ENCODE measurements at places on chromosomes 12 and 14.

DNA sequence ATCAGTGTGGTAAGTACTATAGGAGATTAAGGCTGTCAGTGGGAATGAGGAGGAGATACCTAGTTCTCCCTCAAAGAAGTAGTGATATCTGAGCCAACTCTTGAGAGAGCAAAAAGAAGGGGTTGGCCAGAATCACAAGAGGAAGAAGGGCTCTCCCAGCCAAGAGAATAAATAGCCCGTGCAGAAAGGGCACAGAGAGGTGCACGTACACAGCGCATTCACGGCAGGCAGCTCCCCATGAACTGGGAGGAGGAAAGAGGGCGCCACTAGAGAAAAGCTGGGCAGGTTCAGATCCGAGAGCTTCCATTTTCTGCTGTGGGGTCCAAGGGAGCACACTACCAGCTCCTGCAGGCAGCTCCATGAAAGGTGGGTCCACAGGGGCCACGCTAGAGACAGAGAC lies 59.9 kb downstream of the PPP2R5E start:
- no peak for DNase-seq

GRCh38 chr14:71742485-71742884 lies 189.7 kb upstream of the RGS6 start:
- DNase-seq = no peak

DNA sequence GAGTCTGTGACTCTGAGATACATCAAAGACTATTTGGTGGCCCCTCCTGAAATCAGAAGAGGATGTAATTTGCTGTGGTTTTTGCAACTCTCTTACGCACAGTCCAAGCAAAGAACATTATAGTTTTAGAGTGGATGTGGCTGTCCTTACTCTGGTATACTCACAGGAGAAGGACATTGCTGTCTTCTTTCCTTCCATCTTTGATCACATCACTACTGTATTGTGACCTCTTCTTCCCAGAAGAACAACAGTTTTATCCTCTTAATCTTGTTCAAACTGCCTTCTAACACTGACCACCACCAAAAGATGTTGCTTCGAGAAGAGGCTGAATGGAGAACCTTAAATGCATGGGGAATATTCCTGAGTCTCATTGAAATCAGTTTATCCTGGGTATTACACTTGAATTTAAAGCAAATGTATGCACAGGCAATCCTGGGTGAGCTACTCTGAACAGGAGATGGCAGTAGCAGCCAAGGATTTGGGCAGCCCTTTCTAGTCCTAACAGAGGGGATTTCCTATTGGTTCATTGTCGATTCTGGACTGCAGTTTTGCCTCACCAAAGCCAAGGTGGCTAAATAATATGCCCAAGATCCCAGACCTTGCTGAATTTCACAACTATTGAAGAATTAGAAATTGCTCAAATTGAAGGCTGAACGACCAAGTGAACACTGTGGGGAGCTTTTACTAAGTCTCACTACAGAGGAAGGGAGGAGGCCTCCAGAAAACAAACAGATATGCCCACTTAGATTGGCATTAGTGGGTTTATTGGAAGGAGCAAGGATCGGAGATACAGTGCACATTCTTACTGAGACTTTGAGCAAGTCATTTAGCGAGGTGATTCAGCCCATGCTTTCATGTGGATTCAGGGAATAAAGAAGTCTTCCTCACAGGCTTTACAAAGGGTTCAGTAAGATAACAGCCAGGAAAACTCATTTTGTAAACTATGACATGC lies 282.8 kb downstream of the PAWR start:
- DNase-seq = peak; percentile 77

DNA sequence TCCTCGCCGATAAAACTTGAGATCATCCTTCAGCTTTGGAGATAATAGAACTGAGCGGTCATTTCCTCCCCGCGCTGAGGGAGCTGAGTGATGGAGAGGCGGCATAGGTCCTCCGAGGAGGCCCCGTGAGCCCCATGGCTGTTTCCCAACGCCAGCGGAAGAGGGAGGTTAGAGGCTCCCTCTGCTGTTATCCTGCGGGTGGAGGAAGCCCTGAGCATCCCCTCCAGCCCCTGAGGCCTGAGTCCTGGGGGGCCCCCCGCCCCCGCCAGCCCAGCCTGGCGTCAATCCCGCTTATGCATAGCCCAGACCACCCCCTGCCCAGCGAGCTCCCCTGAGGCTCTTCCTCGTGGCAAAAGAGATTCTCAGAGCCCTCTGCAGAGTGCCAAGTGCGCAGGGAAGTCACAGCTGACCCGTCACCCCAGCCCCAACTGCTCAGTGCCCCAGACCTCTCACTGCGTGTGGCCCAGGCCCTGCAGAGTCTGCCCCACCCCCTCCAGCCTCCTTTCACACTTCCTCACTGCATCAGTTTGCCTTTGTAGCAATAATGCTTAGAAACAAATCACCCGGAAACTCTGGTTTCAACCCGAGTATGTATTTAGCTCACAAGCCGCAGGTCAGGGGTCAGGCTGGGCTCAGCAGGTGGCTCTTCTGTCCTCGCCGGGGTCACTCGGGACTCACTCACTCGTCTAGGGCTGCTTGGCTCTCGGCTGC lies 44.7 kb upstream of the GALNT9 start:
- DNase-seq = peak; percentile 44

DNA sequence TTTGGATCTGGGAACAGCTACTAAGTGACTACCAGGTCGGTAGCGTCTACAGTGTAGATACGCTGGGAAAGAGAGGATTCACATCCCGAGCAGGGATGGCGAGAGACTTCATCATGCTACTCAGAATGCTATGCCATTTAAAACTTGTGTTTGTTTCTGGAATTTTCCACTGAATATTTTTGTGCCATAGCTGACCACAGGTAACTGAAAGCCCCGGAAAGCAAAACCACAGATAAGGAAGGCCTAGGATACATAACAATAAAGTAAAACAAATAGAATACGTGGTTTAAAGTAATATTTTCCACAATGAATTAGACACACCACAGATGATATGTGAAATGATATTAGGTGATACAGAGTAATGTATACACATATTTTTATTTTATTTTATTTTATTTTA lies 7.9 kb upstream of the HCAR1 start:
- no peak for DNase-seq

DNA sequence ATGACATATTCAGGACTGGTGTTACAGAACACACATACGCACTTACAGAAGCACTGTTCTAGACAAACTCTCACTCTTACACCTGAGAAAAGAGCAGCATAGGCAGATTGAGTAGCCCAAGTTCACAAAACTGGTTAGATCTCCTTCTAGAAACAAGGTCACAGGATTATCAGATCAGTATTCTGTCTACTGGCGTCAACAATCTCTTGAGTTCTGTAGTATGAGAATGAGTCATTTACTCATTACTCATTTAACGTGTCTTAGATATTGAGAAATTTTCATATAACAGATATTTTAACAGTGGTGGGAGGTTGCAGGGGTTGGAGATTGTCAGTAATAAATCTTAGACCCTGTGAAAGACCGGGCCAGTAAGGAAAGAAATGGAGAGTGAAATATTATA lies 2.8 kb upstream of the TSPAN8 start:
- DNase-seq = peak; percentile 45

- no peak for DNase-seq
Observed at GRCh38 chr12:56980941-56981530, 23.6 kb upstream of the RDH16 start.

DNA sequence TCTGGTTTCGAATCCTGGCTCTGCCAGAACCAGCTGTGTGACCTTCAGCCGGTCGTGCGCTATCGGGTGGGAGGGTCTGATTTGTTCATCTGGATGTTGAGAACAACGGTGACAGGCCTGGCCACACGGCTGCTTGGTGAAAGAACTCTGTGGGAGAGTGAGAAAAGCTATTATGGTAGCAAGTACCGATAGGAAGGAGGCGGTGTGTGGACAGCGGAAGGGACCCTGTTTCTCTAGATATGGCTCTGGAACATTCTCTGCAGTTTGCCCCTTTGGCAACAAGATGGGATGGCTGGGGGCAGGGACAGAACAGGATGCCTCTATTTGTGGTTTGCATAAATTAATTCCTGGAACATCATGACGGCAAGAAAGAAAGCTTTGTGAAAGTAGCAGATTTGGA lies 347.3 kb downstream of the AACS start:
- no peak for DNase-seq

- no peak for DNase-seq
Observed at GRCh38 chr12:46577063-46577776, 204.6 kb upstream of the SLC38A2 start.

- DNase-seq = no peak
Observed at GRCh38 chr12:98162906-98163678, 352.3 kb upstream of the TMPO start.

- peak; percentile 51 for DNase-seq
Observed at GRCh38 chr14:93019367-93019843, 96.3 kb downstream of the ITPK1 start.

- DNase-seq = no peak
Observed at GRCh38 chr12:88947486-88948043, 367.3 kb upstream of the KITLG start.

DNA sequence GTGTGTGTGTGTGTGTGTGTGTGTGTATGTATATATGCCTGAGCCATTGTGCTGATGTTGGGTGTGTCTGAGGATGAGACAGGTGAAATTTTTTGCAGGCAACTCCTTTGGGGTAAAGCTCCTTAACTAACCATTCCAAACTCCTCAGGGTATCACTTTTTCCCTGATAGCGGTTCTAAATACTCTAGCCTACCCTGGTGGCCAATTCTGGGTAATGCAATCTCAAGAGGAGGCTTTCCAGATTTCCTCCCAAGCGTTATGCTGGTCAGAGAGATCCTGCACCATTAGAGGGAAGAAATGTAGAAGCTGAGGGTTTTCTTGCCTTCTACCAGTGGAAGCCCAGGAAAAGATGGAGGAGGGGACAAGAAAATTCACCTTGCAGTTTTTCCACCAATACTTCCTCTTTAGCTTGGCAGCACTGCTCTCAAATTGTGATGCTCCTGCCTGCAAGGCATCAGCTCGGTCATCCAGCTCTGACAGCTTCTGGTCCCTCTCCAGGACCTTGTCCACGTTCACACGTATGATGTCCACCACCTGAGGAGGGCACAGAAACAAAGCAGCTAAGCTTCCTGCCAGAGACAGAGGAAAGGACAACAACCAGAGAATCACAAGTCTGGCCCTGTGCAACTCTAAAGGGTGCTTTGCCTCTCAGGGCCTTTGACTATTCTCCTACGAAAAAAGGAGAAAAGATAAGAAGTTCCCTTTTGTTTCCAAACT lies 4.9 kb downstream of the VAMP1 start:
- peak; percentile 82 for DNase-seq

DNA sequence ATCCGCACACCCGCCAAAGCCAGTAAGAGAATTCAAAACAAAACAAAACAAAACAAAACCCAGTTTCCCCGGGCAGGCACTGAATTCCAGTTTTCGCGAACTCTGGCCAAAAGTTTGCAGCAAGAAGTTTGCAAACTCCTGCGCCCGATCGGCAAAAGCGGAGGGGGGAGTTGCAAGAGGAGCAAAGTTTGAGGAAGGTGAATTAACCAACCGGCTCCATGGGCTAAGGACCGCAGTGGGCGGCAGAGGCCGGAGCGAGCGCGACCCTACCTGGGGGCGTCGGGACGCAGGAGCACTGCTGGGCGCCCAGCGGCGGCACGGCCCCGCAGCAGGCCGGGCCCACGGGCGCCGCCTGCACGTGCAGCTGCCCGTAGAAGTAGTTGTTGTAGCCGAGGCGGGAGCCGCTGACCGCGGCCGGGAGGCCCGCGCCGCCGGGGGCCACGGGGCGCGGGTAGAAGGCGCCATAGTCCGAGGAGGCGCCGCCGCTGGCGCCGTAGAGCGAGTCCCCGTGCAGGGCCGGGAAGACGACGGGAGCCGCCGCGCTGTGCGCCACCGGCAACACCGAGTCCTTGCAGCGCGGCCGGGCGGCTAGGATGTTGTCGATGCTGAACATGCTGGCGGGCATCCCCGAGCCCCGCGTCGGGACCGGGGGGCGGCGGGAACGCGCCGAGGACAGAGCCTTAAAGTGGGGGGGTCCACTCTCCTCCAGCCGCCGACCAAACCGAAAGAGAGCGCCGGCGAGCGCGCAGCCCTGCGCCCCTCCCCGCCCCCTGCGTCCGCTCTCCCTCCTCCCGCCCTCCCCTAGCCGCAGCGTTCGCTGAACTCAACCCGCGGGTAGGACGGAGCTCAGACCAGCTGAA lies at the start of gene GSC:
Gene GSC (minus strand): TSS at position 723 of the 860 bp plus-strand sequence. CDS start 98 bp downstream, at position 625.
- peak; percentile 54 for DNase-seq

DNA sequence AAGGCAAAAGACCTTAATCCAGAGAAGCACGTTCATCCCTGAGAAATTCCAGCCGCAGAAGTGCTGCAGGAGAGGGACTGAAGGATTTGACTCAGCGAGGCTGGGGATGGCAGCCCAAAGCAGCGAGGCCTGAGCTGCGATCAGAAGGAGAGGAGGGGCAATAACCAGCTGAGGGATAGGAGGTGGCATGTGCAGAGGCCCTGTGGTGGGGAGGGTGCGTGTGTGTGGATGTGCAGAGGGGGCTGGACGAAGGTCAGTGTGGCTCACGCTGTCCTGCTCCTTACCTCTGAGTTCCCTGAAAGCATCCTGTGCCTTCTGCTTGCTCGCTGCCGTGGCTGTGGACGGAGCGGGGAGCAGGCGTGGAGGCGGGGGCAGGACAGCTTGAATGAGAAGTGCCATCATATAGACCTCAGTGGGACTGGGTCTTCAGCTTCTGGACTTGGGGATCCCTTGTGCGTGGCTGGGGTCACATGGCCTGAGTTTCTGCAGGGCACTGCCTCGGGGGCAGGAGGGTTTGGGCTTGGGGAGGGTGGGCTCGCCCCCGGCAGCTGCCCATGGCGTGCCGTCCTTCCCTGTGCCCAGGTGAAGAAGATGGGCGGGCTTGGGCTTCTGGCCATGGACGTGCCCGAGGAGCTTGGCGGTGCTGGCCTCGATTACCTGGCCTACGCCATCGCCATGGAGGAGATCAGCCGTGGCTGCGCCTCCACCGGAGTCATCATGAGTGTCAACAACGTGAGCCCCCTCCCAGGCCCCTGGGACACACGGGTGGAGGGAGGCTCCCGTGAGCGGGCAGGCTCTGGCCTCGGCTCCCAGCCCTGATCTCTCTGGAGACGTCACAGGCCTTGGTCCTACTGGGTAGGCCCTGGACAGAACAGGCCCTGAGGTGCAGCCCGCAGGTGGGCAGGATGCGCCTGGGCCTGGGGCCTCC lies 11.0 kb downstream of the ACADS start:
- DNase-seq = no peak

- DNase-seq = peak; percentile 87
Observed at GRCh38 chr14:55446127-55446736, 5.8 kb upstream of the TBPL2 start.

DNA sequence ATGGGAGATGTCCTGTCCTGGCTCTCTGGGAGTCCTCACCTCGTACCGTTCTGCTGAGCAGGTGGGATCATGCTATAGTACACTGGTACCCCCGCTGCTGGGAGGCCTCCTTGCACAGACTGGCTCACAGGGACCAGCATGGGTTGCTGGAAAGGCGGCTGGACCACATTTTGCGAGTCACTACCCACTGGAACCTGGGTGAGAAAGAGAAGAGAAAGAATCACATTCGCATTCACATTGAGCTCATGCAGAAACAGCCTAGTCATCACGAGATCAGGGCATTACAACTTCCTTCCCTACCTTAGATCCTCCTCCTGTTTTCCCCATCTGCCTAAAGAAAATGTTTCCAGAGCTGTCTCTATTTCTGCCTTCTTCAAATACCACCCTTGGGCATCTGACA lies 17.3 kb upstream of the STAC3 start:
- no peak for DNase-seq
